ACHN (cell line): ENCODE measurements at places on chromosomes 5 and 9.
A peak's percentile ranks its signal among the peaks of the same experiment; 100 is the strongest.

DNA sequence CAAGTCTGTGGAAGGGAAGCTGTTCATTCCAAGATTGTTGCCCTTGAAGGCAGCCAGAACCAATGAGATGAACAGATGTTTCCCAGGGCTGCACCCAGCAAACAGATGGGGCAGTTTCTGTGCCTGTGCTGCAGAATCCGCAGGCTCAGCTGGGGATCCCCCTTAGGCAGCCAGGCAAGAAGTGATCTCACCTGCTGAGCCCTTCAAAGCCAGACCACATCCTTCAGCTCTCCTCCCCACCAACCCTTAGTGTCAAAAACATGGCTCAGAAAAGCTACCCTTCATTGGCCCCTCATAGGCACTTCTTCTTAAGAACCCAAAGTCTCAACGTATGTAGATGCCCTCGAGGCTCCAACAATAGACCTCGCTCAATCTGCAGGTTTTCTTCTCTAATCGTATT, 626.7 kb downstream of the CCDC171 start:
- DNase-seq = no peak

DNA sequence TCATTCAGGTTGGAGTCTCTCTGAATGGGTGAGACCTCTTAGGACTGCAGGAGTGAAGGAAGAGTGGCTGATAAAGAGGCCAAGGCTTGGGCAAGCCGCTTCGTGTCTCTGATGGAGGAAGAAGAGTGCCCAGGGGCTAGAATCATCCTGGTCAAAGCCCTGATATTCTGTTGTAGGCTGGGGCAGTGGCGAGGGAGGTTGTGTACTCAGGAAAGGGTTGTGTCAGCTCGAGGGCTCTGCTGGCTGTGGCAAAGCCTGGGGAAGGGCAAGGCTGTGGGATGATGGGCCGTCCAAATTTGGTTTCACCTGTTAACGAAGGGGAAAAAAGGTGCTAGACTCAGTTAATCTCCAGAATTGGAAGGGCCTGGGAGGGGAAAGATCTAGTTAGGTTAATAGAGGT, 2.4 kb upstream of the TRMT10B start:
- no peak for DNase-seq

- peak; percentile 5 for DNase-seq
Measured at GRCh38 chr5:15620501-15620900, 120.5 kb downstream of the FBXL7 start.

DNA sequence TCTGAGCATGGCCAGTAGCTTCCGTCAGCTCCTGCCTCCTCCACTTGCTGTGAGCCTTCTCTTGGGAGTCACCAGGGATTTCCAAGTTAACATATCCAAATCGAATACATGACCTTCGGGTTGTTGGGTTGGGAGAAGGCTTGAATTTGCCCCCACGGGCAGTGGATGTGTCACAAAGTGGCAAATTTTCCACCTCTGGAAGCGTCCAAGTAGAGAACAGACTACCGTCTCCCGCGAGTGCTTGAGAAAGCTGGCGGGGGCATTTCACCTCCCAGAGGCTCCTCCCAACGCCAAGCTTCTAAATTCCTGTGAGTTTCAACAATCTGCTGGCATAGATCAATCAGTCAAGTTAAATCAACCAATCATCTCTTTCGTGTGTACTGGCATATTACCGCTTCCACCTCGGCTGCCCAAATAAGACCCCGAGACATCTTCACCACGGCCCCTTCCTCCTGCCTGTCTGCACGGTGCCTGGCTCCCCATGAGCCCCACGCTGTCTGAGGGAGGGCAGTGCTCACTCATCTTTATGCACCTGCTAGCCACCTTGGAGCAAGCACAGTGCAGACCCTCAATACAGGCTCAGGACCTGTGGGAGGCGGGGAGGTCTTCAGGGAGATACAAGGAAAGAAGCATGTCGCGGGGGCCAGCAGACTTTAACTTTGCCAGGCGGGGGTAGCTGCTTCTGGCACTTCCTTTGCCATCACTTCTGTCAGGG, 79.1 kb downstream of the MRPL36 start:
- no peak for DNase-seq

DNA sequence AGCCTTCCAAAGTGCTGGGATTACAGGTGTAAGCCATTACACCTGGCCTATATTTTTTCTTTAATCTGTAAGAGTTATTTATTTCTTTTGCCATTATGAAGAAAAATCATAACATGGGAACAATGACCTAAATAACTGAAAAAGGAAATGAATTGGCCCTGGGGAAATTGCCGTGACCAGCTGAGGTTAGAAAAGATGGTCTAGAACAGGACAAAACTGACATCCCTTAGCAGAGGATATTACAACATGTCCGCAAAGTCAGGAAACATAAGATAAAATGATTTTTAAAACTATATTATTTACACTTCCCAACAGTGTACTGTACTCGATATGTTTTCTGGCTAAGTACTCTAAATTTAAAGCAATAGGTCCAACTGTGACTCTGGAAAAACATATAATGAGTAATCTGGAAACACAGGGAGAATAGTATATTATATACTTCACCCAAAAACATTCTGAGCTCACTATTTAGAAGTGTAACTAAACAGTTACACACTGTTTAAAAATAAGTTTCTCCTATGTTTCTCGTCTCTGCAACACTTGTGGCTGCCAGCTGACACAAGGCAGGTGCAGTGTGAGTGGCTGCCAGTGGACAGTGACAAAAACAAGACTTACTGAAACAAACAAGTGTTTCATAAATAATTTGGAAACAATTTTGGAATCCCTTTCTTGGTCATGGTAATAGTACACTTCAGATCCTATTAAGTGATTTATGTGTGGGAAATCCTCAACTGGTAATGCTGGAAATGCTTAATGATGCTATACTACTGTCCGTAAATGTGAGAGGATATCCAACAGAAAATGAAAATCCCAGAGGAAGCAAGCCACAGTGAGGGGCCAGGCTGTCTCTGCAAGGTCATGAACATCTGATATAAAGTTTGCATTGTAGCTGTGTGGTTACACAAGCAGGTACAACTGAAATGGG, 69.1 kb downstream of the C9orf85 start:
- no peak for DNase-seq

- DNase-seq = no peak
Measured at GRCh38 chr9:23820451-23821374, 5.3 kb downstream of the ELAVL2 start.

DNA sequence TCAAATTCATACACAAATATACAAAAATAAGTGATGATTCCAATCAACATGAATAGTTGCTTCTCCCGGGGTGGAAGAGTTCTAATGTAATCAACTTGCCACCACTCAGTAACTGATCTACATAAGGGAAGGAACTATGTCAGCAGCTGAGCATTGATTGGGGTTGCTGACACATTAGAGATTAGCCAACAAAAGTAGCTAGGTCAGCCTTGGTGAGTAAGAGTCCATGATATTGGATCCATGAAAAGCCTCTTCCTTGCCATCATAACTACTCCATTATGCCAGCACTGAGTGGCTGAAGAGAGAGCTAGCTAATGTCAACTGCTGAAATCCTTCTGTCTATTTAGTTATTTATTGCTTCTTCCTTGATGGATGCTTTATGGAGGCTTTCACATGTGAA, 309.8 kb downstream of the NFIB start:
- no peak for DNase-seq

GRCh38 chr5:131417240-131417869, 153.5 kb downstream of the CDC42SE2 start:
- DNase-seq = peak; percentile 62

DNA sequence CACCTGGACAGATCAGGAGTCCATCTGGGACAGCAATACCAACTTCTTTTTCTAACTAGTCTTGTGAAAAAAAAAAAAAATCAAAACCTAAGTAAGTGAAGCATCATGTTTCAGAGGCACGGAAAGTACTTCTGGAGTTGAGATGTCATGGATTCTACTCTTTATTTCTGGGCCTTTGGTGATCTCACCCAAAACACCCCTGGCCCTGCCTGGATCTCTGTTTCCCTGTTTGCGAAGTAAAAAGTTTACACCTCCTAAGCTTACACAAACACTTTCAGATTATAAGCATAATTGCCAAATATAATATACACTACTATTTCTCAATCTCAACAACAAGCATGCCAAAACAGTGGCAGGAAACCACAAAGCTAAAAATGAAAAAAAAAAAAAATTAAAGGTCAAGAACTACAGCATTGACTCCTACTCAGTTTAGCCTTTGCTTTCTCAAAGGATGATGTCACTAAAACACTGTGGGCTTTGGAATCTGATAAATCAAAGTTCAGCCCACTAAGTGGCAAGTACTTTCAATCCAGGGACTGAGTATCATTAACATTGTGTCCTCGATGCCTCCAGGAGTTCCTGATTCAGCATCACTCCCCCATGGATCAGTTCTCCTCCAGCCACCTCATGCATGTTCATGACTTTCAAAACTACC, 291.9 kb downstream of the NFIB start:
- DNase-seq = no peak

DNA sequence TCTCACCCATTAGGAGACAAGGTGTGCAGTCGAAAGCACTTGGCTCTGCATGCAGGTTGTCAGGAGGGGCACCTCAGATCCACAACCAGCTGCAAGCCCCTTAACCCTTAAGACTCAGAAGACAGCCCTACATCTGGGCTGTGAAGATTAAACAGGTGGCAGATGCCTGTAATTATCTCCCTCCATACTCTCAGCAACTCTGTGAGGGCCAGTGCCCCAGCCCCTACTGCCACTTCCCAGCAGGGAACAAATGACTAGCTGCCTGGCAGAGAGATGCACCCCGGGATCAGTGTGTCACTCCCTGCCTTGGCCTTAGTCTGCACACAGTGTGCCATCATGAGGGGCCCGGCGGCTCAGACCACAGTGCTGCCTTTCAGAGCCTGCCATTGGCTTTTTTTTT, 42.0 kb downstream of the CRB2 start:
- no peak for DNase-seq
